ENCODE measurements at places on chromosomes 3 and 15.
A peak's percentile ranks its signal among the peaks of the same experiment; 100 is the strongest.

GRCh38 chr3:8301977-8302735 is 199.5 kb upstream of the LMCD1 start:
- DNase-seq: peak; percentile 37

GRCh38 chr3:192645437-192645836 is 81.9 kb downstream of the FGF12 start:
- DNase-seq: no peak

DNA sequence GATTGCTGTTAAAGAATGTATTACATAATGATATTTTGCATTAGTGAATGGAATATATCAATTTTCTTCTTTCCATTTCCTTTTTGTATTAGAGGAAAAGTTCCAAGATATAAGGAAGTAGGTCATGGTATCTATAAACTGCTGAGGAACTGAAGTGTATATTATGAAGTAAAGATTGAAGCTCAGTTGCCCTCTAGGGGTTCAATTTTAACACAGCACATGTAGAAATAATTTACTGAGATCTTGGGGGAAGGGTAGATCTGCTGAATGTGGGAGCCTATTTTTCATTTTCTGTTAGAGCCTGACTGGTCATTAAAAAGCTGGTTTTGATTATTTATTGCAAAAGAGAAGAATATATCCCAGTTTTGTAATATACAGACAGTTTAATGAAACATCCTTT is 45.2 kb downstream of the CMC1 start:
- DNase-seq: peak; percentile 17

DNA sequence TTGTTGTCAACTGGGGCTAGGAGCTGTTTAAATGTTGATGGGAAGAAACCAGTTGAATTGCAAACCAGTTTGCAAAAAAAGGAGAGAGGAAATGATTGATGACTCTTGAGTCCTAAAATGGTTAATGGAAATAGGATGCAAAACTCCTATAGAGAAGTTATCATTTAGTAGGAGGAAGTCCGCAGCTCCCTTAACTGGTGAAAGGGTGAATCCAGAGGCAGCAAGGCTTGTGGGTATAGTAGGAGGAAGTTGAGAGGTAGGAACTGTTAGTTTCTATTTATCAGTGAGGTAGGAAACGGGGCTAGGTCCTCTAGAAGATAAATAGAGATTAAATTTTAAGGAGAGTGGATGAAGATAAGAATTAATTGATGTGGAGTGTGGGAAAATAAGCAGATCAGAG is 15.4 kb downstream of the IREB2 start:
- no peak for DNase-seq

GRCh38 chr3:128907706-128908445 is 28.5 kb downstream of the ACAD9 start:
- no peak for DNase-seq

Measured in GM20000 (cell line).